ENCODE measurements at places on chromosomes 3 and 15.

- DNase-seq = no peak
Measured at GRCh38 chr3:105065895-105066839, 300.5 kb upstream of the ALCAM start.

GRCh38 chr3:18559331-18559842, 134.2 kb upstream of the SATB1 start:
- DNase-seq = peak; percentile 9

- no peak for DNase-seq
Measured at GRCh38 chr15:72313448-72313840, 6.5 kb downstream of the CELF6 start.

DNA sequence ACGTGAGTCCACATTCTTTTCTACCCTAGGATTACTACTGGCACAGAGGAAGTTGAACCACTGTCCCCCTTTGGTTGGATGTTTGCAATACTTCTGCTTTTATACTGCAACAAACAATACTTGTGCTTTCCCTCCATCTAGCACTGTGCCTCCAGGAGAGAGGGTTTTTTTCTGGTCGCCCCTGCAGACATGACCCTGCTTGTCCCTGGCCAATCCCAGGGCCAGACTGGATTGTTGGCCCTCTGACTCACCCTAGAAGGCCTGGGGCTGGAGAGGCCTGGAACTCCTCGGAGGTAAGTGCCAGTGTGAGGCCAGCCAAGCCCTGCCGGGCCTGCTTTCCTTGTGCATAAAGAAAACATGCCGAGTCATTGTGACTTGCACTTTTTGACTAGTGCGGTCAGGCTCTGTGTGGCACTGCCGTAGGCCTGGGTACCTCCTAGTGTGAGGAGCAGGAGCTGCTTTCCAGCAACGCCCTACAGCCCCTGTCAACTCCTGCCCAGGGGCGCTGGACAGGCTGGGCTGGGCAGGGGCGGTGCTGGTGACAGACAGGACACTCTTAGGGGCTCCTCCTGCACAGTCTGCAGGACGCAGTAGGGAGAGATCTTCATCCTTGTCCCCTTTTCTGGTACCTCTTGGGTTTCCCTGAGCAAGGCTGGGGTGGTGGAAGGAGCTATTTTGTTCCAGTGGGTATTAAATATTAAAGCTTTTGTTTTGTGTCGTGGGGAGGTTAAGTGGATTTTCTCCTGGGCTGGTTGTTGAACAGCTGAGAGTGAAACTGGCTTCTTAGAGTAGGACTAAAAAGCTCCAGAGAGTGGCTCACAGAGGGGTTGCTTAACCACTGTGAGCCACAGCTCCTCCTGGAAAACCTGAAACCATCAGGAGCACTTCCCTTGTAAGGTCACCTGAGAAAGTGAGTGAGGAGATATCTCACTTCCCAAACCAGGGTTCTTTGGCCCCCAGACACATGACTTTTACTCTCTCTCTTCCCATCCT, 14.4 kb upstream of the TKT start:
- DNase-seq = no peak

DNA sequence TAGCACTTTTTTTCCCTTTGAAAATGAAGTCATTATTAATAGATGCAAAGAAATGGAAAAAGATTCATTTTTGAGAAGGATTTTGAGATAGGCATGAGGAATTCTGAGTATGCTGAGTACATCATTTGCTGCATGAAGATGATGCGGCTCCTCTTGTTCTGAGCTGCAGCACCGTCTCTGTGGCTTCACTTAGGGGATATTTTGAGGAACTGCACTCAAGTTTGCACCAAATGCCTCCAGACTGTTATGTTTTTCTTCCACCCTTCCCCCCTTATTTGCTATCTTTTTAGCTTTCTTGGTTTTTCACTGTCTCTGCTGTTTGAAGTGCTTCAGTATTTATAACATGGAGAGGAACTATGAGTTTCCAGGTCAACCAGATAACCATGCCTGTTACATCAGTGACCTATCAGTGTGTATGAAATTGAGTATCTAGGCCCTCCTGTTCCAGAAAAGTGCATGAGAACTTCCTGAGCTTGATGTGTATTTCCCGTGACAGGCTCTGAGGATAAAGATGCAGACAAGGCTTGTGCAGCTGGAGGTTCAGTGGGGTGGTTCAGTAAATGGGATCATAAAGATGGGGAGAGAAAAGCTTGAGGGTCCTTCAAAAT, 128.7 kb downstream of the PDCD6IP start:
- no peak for DNase-seq

GRCh38 chr3:57354768-57355167, 62.3 kb upstream of the ASB14 start:
- DNase-seq = no peak

GRCh38 chr3:38471260-38471857, 17.7 kb downstream of the ACVR2B start:
- DNase-seq = no peak

DNA sequence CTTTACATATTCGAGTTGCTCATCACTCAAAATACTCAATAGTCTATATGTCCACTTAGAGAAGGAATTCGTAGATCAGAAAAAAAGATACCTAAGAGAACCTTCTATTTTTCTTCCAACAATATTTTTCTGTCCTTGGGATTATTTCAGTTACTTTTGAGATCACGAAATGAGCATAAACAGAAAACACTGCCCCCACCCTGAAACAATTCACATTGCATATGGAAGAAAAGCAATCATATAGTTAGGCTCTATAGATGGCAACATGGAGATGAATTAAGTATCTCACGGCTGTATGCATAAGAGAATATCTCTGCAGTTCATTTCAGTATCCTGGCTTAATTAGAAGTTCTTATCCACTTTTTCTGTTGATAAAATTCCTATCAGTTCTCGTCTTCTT, 391.1 kb downstream of the FGF12 start:
- DNase-seq = no peak

DNA sequence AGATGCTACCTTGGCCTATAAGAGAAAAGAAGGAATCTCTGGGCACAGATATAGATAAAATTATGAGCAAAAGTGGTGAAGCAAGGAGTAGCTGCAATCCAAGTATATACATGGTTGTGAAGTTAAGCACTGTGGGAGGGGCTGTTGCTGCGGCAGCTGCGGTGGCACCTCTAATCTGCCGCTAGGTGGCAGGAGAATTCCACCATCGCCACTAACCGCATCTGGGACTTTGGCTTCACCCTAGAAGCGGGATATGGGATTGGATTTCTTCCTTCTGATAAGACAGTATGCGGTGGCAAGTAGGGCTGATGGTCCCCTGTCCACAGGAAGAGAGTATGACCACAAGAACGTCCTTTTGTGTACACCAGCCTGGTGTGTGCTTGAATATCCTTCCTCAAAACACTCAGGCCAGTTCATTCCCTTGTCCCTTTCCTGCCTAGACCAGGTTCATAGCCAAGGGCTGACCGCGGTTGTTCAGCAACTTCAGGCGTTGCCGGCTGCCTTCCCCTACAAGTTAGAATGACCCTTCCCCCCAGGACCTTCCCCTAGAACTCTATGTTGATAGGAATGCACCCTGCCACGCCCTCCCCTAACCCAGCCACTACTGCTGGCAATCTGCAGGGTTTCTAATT, 5.1 kb downstream of the MAGEL2 start:
- DNase-seq = no peak
